ENCODE measurements at places on chromosomes 6 and 20.

GRCh38 chr20:17565169-17565845, 4.6 kb upstream of the DSTN start:
- no peak for DNase-seq

DNA sequence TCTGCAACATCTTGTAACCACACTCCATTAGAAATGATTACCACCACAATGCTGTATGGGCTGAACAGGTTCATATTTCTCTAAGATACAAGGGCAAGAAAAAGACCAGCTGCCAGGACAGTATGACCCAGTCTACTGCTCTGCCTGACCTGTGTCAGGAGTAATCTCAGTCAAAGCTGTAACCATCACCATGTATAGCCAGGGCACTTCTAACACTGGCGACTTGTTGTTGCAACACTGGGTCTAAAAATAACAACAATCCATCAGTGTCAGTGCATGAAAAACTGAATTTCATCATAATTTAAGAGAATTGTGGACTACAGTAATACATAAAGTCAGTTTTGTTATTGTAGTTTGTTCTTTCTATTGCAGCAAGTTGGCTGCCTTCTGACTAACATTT, 738.6 kb upstream of the ADGRB3 start:
- no peak for DNase-seq

GRCh38 chr6:35810971-35811698, 6.0 kb downstream of the LHFPL5 start:
- no peak for DNase-seq

DNA sequence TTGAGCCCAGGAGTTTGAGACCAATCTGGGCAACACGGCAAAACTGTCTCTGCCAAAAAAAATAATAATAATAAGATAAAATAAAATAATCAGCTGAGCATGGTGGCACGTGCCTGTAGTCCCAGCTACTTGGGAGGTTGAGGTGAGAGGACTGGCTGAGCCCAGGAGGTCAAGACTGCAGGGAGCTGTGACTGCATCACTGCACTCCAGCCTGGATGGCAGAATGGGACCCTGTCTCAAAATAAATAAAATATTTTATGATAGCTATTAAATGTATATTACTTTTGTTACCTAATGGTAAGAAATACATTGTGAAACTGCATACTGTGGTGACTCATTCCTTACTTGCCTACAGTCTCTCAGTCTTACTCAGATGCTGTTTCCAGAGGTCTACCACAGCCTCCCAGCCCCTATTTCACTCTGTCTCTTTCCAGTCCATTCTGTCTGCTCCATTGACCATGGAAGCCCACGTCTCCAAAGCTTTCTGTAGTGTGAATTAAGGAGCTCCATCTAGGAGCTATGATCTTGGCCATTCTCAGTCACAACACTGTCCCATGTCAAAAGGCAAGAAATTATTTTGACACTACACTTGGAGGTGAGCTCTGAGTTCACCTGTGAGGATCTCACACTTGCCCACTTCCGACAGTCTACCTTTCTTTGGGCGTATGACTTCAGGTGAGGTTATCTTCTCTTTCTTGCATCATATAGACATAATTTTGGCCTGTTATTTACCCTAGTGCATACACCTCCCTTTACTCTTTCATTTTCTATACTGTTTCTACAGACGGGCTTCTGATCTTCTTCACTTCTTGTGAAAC, 22.4 kb upstream of the SNX9 start:
- no peak for DNase-seq

DNA sequence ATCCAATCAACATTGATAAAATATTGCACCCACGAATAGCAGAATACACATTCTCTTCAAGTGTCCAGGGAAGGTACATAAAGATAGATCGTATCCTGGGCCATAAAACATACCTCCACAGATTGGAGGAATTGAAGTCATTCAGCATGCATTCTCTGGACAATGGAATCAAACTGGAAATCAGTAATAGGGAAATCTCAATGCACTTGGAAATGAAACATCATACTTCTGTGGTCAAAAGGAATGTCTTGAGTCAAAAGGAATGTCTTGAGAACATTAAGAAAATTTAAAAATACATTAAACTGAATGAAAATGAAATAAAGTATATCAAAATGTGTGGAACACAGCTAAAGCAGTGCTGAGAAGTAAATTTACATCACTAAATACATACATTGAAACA, 138.8 kb downstream of the TFAP2A start:
- no peak for DNase-seq

DNA sequence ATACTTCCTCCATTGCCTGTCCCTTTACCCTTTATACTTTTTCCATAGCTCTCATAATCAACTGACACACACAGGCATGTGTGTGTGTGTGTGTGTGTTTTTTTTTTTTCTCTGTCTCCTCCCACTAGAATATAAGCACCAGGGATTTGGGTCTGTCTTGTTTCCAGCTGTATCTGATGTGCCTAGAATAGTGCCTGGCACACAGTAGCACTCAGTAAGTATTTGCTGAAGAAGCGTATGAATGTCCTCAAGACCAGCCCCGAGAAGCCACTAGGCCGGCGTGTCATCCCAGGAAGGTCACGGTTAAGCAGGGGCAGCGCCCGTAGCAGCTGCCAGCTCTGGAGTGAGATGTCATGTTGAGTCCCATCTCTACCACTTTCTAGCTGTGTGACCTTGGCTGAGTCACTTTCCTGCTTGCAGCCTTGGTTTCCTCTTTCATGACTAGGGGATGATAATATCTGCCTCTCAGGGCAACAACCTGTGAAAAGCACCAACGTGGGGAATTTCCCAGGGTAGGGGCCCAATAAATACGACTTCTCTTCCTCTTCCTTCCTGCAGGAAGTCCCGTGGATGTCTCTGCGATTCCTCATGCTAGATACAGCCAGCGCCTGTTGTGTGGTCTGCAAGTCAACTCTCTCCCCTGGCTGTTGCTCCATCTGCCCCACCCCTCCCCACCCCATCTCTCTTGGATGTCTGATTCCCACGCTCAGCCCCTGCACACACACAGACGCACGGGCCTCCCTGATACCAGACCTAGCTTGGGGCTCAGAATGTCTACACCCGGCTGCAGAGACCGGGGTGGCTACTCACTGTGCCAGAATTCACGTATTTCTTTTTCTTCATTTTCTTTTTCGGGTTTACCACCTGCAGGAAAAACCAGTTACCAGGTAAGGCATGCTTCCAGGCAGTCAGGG, 58.1 kb downstream of the RAB44 start:
- peak; percentile 72 for DNase-seq

DNA sequence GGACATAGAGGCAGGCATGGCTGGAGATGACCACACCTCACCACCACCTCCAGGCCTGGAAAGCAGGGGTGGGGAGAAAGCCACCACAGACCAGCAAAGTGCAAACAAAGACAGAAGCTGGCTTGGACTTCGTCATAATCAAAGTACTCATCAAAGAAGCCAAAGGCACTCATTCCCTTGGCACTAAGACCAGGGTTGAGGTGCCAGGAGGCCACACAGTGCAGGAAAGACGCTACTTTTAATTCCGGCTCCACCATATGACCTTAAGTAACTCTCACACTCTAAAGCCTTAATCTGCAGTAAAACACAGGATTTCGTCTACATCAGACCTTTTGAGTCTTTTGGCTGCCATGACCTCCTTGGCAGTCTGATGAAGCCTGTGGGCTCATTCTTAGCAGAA, 123.1 kb downstream of the HIVEP2 start:
- DNase-seq = no peak

DNA sequence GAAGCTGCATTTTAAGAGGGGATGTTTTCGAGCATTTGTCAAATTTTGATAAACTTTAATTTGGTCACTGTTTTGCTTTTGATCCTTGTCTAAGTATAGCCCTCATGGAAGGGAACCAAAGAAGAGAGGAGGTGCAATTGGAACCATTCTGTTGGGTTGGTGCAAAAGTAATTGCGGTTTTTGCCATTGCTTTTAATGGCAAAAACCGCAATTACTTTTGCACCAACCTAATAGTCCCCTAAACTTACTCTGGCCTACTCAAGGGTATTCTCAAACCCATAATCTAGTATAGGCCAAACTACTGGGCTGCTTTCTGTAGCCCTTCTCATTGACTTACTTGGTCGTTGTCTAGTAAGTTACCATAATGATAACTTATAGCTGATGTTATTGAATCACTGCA, 634.7 kb downstream of the MAFB start:
- DNase-seq = no peak

DNA sequence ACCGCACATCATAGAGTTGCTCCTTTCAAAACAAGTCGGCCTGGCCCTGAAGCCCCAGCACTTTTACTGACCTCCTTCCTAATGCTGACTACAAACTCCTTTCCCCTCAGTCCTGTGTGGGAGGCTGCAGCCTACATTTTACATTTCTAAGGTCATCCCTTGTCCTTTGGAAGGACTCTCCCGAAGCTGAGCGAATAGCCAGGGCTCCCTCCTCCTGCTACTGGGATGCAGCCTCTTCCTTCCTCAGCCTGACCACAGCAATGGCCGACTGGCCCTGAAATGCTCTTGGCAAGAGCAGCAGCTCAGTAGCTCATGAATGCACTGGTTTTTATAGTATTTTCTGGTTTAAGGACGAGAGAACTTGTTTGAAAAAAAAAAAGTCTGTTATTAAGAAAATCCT, 679 bp downstream of the ADGRF5 start:
- no peak for DNase-seq

GRCh38 chr20:6994452-6994851, 227.0 kb downstream of the BMP2 start:
- DNase-seq = no peak
